ENCODE measurements at places on chromosomes 7 and 10. TPM values are rescaled to one million over a fixed set of nuclear protein-coding genes. Genes with fewer than 3 reads are reported as not detected.

DNA sequence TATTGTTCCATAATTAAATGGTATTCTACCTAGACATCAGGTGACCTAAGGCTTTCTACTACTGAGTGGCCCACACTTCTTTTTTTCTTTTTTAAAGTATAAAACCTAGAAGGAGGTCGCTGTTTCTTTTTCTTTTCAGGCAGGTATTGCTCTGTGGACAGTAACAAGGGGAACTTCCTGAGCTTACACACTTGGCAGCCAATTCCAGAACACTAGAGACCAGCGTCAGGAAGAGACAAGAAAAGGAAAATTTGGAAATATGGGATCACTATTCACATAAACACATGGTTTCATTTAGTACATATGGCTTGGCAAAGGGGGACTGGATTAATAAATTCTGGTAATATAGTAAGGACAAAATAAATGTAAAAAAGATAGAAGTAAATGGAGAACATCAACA is 141.9 kb downstream of the RSU1 start:
- no peak for DNase-seq

GRCh38 chr10:33653584-33654367 is 319.3 kb upstream of the NRP1 start:
- no peak for DNase-seq

- DNase-seq: peak; percentile 78
These were observed 39.6 kb downstream of the COL26A1 start for GRCh38 chr7:101402081-101402779.

- no peak for DNase-seq
These were observed 9.6 kb downstream of the ATP5F1C start for GRCh38 chr10:7797582-7797981.

GRCh38 chr7:106071999-106072714 is 40.0 kb downstream of the SYPL1 start:
- no peak for DNase-seq

- DNase-seq: no peak
These were observed 270.5 kb downstream of the BMPER start for GRCh38 chr7:34175837-34176236.

GRCh38 chr10:128324058-128324827 is 198.0 kb upstream of the MKI67 start:
- DNase-seq: peak; percentile 78

DNA sequence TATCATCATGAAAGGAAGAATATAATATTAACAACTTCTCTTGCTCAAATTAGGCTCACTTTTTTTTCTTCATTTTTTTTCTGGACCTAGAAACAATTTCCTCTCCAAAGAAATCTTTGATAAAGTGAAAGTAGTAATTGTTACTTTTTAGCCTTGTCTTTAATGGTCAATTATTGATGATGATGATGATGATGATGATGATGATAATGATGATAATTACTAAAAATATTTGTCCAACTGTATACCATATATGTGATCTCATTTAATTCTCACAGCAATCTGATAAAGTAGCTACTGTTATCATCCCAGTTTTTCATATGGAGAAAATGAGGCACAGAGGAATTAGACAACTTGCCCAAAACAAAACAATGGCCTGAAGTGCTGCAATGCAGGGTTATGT is 12.8 kb downstream of the PRKG1 start:
- no peak for DNase-seq

DNA sequence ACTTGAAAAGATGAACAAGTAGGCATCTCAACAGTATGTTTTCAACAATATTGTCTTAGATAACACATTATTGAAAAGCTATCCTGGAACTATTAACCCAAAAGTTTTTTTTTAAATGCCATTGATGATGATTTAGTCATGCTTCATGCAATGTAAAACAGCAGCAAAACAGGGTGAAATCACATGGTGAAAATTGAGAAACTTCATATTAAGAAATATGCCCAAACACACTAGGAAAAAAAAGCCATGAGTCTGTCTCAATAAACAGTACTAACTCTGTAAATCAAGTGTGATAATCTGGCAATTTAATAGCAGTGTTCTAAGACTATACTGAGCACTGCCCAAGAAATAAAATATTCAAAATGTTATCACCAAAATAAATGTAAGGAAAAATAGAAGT is 613.1 kb downstream of the KCNMA1 start:
- no peak for DNase-seq

GRCh38 chr10:2438248-2438939 is 629.0 kb upstream of the PFKP start:
- DNase-seq: no peak

GRCh38 chr10:13907570-13907969 is 320.8 kb downstream of the PRPF18 start:
- DNase-seq: no peak

The PHKG1 gene
- total RNA-seq: 0.59 TPM

The KCNIP2 gene
- total RNA-seq: 5.9 TPM

The SLC16A12 gene
- total RNA-seq: 4.1 TPM

The SMO gene
- 44.9 TPM for total RNA-seq

Measured in H7 (cell line).